T47D (cell line): ENCODE measurements at places on chromosomes 5 and 9.

DNA sequence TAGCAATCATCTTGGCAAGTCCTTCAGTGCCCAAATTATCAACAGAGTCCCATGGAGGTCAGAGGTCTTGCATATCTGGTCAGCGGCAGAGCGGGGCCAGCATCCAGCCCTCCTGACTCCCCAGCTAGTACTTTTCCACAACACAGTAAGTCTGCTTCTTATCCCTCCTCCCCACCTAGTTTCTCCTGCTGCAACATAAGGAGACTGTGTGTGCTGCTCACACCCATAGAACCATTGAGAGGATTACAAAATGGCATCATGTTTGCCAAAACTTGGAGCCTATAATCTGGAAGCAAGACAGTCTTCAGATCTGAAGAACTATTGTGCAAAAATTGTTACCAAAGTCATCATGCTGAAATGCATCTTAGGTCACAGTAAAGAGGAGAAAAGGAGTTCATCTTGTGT is 125.8 kb upstream of the ZNF366 start:
- DNase-seq, result no peak

DNA sequence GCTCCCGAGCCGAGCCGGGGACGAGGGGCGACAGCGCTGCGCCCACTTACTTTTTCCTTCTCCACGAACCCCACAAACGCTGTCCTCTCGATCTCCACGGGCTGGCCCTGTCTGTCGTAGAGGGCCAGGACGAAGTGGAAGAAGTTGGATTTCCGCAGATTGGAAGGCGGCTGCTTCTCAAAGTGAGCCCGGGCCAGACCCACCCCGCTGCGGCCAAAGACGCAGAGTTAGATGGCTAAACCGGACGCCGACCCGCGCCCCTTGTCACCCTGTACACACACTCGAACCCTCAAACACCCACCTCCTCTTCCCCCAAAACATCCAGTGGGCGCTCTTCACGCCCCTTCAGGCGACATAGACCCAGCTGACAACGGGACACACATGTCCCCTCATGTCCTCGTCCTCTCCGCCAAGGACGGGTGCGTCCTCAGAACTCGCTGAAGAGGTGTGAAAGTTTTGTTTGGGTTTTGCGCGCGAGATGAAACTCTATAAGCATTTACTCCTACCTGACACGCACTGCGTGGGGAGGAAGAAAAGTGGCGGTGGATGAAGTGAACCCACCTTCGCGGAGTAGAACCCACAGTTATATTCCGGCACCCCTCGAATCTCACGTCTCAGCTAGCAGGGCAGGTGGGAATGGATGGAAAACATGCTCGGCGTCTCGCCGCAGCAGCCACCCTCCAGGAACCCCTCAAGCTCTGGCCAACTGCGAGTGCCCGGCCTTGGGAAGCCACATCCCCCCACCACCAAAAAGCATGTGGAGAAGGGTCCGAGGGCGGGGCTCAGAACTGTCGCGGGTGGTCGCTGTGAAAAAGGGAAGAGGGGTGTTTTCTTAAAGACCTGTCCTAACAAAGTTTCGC is 2.6 kb downstream of the EBF1 start:
- DNase-seq, result no peak

- no peak for DNase-seq
Observed at GRCh38 chr5:135444360-135444759, 2.8 kb downstream of the DCANP1 start.

DNA sequence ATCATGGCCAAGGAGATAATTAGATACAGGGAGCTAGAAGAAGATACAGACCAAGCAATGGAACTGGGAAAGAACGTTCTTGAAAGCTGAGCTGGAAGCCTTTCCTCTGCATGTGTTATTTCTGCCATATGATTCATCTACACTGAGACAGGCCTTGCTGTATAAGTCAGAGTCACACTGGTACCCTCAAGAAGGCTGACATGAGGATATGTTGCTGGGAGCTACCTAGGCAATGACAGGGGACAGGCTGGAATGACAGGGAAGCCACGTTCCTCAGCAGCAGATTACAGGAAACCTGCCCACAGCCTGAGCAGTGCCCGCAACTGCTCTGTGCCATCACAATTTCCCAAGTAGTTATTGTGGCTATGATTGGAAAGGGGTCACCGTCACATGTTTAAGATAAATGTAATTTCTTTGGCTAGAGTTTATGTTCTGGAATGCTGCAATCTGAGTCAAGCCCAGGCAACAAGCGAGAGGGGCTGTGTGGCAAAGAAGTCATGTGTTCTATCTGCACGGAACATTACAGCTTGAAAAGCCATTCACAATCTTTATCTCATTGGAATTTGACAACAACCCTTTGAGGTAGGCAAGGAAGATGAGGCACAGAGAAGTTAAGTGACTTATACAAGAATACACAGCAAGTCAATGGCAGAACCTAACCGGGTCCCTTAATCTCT is 108.2 kb downstream of the TTLL11 start:
- DNase-seq, result no peak

GRCh38 chr5:13909271-13909670 is 35.2 kb downstream of the DNAH5 start:
- DNase-seq, result no peak

DNA sequence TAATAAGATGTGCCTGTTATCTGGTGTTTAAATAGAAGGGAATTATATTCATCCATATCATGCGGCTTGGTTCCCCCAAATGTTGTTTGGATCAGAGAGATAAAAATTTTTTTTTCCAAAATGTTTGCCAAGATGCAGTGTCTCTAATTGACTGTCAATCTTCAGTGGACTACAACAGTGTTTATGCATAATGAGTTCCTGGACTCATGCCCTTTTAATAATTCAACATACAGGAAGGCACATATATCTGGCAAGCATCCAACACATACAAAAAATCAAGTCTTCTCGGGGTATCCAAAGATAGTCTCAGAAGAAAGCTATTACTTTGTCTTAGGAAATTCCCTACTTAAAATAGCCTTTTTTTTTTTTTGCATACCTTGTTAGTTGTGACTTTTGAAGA is 1534.7 kb downstream of the EFNA5 start:
- no peak for DNase-seq

DNA sequence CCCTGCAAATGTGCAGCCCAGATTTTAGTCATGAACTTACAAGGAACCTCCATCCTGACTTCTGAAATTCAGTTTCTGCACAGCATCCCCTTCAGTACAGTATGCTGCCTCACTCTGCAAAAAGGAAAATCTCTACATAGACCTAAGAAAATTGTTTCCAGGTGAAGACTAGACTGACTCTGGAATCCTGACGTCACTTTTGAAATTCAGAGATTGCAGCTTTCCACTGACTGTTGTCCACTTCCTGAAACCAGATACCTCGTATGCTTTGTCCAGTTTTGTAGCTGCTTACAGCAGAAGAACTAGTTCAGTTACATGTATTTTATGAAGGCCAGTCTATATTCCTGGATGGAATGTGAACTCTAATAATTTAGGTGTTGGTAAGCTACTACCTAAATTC is 629.3 kb upstream of the ST8SIA4 start:
- peak; percentile 39 for DNase-seq

DNA sequence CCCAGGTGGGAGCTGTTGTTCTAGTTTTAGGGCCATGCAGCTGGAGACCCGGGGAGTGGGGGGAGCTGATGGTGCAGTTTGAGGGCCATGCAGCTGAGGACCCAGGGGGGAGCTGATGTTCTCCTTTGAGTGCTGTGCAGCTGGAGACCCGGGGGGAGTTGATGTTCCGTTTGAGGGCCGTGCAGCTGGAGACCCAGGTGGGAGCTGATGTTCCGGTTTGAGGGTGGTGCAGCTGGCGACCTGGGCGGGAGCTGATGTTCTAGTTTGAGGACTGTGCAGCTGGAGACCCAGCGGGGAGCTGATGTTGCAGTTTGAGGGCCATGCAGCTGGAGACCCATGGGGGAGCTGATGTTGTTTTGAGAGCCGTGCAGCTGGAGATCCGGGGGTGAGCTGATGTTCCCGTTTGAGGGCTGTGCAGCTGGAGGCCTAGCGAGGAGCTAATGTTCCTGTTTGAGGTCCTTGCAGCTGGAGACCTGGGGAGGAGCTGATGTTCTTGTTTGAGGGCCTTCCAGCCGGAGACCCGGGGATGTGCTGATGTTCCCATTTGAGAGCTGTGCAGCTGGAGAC is 14.6 kb downstream of the PDCD6 start:
- no peak for DNase-seq

- DNase-seq, result no peak
Observed at GRCh38 chr5:14809369-14810155, 62.0 kb downstream of the ANKH start.

DNA sequence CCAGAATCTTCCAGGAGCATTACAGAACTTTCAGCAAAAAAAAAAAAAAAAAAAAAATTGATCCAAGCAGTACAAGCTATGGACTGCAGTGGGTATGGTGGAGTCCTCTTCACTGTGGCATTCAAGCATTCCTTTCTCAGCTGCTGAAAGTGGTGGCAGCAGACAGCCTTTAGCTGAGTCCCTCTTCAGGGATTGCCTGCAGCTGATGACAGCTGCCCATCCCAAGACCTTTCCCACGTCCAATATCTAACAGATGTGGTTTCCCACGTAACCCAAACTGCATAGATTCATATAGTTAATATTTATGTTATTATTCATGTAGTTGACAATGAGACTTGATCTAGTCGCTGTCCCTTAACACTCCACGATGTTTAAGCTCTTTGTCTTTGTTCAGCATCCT is 475.9 kb downstream of the TLE1 start:
- DNase-seq, result no peak
